ENCODE measurements at places on chromosomes 4 and X. TPM values are rescaled to one million over a fixed set of nuclear protein-coding genes. Genes with fewer than 3 reads are reported as not detected.
A peak's percentile ranks its signal among the peaks of the same experiment; 100 is the strongest.

DNA sequence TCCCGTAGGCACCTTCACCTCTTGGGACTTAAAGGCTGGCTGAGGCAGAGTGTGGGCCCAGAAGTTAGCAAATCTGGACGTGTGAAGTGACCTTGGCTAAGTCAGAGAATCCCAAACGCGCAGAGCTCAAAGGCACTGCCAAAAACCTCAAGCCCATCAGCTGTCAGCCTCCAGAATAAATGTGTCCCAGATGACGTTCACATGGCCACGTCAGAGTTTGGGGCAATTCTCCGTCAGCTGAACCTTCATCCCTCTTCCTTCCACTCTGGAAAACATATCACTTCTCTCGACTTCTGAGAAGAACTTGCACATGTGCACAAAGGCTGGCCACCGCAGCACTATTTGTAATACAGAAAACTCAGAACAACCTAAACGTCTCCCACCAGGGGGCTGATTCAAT lies 35.7 kb upstream of the APLN start:
- peak; percentile 17 for DNase-seq

GRCh38 chr4:137029026-137029425 lies 503.3 kb downstream of the PCDH18 start:
- DNase-seq, result no peak

GRCh38 chrX:112867570-112867969 lies 26.9 kb upstream of the AMOT start:
- no peak for DNase-seq

GRCh38 chr4:40991908-40992307 lies 222.4 kb downstream of the APBB2 start:
- no peak for DNase-seq

Gene SPANXN4
- polyA plus RNA-seq, result not detected

Gene MAGEA1
- not detected for polyA plus RNA-seq

Measured in hindlimb muscle (tissue), 1 donor.